Amniotic stem cell (primary cell): ENCODE measurements at places on chromosomes 3 and 15.

DNA sequence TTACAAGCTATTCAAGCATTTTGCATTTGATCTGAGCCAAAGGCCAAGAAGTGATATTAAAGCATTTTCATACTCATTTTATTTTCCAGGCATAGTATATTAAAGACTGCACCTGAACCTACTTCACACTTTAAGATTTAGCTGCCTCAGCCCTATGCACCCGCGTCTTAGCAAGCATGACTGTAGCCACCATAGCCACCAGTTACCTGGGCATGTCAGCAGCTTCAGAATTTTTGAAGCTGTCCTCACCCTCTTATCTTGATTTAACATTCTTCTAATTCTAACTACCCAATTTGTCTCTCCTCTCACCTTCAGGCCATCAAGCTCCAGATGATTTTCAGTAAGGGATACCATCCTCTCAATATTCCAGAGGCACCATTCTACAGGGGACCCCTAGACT lies 39.1 kb upstream of the KLHL6 start:
- DNase-seq: no peak

GRCh38 chr3:14424711-14425580 lies 22.5 kb downstream of the SLC6A6 start:
- DNase-seq: no peak

GRCh38 chr3:29456901-29457300 lies 176.0 kb downstream of the RBMS3 start:
- no peak for DNase-seq

DNA sequence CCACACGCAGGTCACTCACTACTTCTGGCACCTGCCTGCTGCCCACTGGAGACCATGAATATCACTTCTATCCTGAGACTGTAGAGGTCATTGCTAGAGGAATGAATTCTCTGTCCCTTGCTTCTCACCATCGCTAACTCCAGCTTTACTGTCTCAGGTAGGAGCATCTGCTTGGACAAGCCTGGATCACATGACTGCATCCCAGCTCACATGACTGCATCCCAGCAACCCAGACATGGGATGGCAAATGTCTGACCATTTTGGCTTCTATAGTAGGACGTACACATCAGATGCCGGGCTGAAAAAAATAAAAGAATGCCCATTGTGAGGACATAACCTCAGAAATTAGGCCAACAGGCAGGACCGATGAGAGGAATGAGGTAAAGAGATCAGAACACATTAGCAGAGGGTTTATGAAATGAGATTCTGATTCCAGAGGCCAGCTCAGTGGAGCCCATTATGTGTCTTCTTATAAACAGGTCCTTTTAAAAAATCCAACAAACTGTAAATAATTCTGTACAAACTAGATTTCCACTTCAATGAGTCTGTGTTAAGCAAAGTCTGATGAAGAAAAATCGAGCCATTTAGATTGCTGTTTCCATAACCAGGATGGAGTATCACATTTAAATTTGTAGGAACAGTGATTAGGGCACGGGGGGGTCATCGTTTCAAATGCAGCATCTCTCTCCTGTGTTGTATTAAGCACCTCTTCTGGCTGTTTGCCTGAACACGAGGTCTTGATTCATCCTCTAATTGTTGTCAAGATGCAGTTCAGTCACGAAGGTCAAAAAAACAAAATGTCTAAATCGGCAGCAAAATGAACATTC lies 126.7 kb downstream of the MTHFS start:
- no peak for DNase-seq

GRCh38 chr3:183895296-183895695 lies 10.6 kb upstream of the PARL start:
- peak; percentile 13 for DNase-seq

GRCh38 chr15:90859234-90860131 lies 8.9 kb upstream of the FURIN start:
- DNase-seq: no peak

DNA sequence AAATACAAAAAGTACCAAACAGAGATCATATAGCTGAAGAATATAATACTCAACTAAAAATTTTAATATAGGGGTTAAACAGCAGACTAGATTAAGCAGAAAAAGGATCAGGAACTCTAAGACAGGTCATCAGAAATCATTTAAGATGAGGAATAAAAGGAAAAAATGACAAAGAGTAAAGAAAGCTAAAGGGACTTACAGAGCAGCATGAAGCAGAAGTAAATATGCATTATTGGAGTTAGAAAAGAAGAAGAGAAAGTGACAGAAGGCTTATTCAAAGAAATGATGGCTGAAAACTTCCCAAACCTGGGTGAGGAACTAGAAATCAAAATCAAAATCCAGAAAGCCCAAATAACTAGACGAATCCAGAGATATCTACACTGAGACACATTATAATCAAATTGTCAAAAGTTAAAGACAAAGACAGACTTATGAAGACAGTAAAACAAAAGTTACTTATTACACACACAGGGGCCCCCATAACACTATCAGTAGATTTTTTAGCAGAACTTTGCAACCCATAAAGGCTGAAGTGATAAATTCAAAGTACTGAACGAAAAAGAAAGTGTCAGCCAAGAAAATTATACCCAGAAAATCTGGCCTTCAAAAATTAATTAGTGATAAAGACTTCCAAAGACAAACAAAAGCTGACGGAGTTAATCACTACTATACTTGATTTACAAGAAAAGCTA lies 95.6 kb downstream of the SCAPER start:
- DNase-seq: no peak

GRCh38 chr15:88894348-88894818 lies 961 bp downstream of the HAPLN3 start:
- DNase-seq: no peak

- no peak for DNase-seq
These were observed 22.8 kb downstream of the MINDY2 start for GRCh38 chr15:58793862-58794261.

GRCh38 chr3:25910997-25911396 lies 121.1 kb downstream of the OXSM start:
- no peak for DNase-seq

GRCh38 chr3:46558184-46559043 lies 7.7 kb downstream of the LRRC2 start:
- no peak for DNase-seq

- no peak for DNase-seq
These were observed 15.5 kb downstream of the MYL3 start for GRCh38 chr3:46847744-46848143.

DNA sequence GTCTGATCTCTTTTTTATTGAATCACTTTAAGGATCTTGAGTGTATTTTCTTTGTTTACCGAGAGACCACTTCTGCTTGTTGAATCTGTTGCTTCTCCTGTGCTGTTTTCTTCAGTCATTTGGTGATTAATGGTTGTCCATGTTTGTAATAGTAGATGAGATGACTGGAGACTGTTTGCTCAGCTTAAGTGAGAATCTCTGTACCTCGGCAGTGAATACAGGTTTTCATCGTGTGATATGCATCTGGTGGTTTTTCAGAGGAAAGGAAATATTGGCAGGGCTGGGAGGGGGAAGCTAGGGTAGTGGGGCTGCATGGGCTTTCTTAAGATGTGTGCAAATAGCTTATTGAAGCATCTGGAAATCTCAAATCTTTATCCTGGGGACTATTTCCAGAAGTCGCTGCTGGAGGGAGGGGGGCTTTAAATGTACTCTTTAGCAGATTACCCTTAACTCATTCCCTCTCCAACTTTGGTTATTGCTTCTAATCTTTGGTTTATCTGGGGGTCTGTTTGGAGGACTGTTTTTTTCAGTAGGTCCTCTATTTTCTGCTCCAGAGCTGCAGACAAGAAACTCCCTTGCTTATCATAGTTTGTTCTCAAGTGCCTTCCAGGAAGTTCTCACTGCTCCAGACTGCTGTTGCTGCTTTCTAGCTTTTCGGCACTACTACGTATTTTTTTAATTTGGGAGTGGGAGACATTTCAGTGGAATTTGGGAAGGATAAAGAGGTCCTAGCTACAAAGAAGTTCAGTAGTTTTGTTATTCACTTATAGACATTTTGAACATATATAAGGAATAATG lies 19.4 kb downstream of the CMTM8 start:
- DNase-seq: no peak

- DNase-seq: peak; percentile 38
These were observed 43.2 kb upstream of the CMSS1 start for GRCh38 chr3:99774467-99774866.

- DNase-seq: no peak
These were observed 211.5 kb downstream of the NFKBIZ start for GRCh38 chr3:102060814-102061213.

DNA sequence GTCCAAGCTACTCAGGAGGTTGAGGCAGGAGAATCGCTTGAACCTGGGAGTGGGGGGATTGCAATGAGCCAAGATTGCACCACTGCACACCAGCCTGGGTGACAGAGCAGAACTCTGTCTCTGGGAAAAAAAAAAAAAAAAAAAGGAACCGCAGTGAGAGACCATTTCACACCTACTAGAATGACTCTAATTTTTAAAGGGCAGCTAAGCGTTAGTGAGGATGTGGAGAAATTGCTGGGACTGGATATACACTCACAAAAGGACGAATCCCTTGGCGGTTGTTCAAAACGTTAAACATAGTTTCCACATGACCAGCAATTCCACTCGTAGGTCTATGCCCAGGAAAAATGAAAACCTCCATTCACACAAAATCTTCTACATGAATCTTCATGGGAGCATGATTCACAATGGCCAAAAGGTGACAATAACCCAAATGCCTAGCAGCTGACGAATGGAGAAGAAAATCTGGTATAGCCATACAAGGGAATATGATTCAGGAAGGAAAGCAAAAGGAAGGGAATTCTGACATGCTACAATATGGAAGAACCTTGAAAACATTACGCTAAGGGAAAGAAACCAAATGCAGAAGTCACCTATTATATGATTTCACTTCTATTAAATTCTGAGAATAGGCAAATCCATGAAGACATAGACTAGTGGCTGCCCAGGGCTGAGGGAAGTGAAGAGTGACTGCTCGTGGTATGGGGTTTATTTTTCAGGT lies 127.0 kb downstream of the CHSY1 start:
- DNase-seq: peak; percentile 84
